Nucleus accumbens (tissue), 56 donors: ENCODE measurements at places on chromosomes 3 and 15.

DNA sequence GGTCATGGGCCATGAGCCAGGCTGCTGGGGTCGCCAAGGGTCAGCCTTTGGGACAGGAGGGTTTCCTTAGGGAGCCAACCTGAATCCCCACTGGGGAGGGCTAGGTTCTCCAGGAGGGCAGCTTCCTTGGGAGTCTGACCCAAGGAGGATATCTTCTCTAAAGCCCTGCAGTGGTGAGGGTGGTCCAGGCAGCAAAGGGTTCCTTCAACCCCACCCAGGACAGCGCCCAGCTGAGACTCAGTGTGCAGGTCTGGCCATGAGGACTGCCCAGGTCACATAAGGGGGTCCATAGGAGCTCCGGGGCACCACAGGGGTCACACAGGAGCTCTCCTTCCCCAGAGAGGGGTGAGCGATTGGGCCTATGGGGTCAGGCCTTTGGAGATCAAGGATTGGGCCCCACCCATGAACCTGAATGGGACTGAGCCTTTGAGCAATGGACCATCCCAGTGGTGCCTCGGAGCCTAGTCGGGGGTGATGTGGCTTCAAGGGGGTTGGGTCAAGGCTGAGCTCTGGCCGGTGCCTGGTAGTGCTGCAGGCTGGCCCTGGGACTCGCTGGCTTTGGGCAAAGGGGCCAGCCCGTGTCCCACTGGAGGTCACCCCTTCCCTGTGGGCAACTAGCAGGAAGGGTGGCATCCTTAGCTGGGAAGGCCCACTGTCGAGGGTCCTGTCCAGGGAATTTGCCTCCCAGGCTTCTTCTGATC, 216.5 kb downstream of the SNRPN start:
- no peak for DNase-seq

DNA sequence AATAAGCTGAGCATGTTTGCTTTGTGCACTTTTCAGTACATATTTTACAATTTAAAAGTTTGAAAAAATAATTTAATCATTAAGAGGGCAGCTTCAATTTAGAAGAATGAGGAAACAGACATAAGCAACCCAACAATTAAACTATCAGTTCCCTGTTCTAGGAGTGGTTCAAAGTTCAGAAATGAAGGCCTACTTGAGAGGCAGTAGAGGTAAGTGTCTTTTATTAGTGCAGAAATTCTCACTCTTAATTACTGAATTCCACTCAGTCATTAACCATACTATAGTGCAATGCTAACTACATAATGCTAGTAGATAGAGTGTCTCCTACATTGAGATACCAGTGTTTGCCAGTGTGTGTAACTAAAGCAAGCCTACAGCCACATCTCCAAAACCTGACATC, 73.1 kb downstream of the TNIK start:
- DNase-seq = no peak

DNA sequence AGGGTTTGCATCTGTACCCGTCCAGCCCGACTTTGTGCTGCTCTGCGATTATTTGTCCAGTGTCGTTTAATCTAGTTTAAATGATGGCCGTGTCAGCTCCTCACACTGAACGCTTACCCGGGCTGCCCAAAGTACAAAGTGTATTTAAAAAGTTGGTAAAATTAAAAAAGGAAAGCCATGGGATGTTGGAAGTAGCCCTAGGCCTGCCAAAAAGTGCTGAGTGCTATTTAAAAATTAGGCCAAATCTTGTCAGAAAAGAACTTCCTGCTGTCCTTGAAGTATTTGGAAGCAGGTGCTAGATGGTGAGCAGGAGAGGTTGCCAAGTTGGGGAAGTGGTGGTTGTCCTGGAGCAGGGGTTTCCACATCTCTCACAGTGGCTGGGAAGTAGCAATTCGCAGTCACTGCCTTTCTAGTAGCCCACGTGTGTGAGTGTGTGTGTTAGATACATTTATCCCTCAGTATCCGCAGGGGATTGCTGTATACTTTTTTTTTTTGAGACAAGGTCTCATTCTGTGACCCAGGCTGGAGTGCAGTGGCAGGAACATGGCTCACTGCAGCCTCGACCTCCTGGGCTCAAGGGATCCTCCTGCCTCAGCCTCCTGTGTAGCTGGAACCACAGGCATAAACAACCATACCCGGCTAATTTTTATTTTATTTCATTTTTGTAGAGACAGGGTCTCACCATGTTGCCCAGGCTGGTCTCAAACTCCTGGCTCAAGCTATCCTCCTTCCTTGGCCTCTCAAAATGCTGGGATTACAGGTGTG, 664 bp downstream of the PPCDC start:
- DNase-seq = no peak

GRCh38 chr3:172869784-172870518, 119.4 kb downstream of the ECT2 start:
- DNase-seq = no peak

DNA sequence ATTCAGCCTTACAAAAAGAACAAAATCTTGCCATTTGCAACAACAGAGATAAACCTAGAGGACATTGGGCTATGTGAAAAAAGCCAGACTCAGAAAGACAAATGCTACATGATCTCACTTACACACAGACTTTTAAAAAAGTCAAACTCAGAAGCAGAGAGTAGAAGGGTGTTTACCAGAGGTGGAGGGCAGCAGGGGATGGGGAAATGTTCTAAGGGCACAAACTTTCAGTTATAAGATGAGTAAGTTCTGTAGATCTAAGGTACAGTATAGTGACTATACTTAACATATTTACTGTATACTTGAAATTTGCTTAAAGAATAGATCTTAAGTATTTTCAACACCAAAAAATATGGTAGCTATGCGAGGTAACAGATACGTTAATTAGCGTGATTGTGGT, 3.0 kb downstream of the MYEF2 start:
- no peak for DNase-seq

DNA sequence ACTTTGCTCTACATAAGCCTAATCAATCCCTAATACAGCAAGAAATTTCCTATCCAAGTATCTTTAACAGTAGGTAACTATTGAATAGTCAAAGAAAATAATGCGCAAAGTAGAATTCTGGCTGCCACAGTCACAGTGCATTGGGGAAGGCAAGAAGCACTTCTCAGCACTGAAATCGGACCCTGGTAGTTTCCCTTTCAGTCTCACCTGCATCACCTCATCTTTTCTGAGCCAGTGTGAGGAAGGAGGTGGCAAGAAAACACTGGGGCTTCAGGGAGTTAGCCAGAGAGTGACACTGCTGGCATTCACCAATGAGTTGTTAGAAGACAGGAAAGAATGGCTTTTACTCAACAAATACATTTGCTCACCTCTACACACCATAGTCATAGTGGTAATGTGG, 8.3 kb downstream of the TRIM42 start:
- no peak for DNase-seq

DNA sequence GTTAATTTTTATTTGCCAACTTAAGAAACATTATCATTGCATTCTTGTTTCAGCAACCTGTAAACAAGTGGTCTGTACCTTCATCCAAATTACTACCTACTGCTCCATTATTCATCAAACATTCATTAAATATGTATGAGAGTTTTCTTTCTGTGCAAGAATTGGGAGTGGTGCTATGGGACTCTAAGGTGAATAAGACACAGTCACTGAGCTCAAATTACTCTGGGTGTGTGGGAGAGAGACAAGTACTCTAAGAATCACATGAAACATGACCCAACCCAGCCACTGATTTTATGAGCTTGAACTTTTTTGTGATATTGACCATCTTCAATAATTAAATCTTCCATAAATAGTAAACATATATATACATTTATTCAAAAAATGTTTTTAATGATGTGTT, 227.2 kb upstream of the TP63 start:
- DNase-seq = no peak

- no peak for DNase-seq
Measured at GRCh38 chr15:48089702-48090101, 31.1 kb upstream of the SLC24A5 start.

GRCh38 chr3:47423548-47424145, 42.8 kb downstream of the PTPN23 start:
- no peak for DNase-seq

DNA sequence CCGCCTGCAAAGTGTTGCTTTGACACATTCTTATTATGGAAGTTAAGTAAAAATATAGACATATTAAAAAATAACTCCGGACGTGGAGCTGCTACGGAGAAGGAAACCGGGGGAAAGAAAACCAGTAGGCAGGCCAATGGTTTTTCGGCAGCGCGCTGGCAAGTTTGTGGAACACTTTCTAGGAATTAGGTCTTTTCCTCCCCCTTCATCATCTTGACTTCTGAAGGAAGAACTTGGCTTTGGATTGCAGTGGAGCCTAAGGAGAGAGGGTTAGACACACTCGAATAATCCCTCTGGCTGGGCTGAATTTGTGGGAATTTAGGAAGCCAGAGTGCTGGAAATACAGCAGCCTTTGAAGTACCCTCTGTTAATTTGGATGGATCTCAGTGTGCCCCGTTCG, 317 bp downstream of the ROBO2 start:
- no peak for DNase-seq

- no peak for DNase-seq
Measured at GRCh38 chr3:17232442-17232841, 347.7 kb downstream of the PLCL2 start.

GRCh38 chr3:33441225-33441976, 1.2 kb upstream of the UBP1 start:
- no peak for DNase-seq

DNA sequence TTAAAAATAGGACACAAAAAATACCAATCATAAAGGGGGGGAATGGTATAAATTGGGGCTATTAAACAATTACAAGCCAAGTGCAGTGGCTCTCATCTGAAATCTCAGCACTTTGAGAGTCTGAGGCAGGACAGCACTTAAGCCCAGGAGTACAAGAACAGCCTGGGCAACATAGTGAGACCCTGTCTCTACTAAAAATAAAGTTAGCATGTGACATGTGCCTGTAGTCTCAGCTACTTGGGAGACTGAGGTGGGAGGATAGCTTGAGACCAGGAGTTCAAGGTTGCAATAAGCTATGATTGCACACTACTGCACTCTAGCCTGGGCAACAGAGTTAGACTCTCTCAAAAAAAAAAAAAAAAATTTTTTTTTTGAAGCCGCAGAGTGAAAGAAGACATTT, 23.8 kb upstream of the GABPB1 start:
- DNase-seq = no peak

DNA sequence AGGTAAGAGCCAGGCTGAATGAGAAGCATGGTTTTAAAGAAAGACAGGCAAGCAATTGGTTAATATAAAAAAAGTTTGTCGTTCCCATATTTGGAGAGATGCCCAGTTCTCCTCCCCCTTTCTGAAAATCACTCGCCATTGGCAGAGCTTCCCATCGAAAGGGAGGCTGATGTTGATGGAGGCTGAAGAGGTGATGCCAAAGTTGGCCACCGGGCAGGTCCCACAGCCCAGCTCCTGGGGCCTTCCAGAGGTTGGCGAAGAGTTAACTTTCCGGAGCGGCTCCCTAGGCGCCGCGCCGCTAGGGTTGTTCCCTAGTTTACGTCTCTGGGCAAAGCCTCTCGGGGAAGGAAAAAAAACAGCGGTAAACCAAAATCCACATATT, 793 bp downstream of the PCOLCE2 start:
- DNase-seq = no peak

DNA sequence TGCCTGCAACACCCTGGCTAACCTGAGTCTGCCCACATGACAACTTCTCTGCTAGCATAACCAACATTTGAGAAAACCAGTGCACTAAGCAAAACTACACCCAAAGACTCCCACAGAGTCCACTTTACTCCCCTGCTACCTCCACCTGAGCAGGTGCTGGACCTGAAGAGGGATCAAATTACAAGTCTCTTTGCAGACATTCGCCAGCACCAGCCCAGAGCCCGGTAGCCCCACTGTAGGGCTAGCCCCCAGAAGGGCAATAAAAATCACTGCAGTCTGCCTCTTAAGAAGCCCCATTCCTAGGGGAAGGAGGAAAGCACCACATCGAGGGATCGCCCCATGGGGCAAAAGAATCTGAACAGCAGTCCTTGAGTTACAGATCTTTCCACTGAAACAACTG, 472.2 kb downstream of the GRM7 start:
- no peak for DNase-seq

- no peak for DNase-seq
Measured at GRCh38 chr15:42150219-42150970, 6.0 kb downstream of the PLA2G4F start.

- no peak for DNase-seq
Measured at GRCh38 chr3:59836531-59836930, 786.7 kb upstream of the CFAP20DC start.

- no peak for DNase-seq
Measured at GRCh38 chr15:87038404-87038803, 958.7 kb downstream of the AGBL1 start.

GRCh38 chr3:42739401-42740158, 33.5 kb downstream of the CCDC13 start:
- DNase-seq = peak; percentile 86

DNA sequence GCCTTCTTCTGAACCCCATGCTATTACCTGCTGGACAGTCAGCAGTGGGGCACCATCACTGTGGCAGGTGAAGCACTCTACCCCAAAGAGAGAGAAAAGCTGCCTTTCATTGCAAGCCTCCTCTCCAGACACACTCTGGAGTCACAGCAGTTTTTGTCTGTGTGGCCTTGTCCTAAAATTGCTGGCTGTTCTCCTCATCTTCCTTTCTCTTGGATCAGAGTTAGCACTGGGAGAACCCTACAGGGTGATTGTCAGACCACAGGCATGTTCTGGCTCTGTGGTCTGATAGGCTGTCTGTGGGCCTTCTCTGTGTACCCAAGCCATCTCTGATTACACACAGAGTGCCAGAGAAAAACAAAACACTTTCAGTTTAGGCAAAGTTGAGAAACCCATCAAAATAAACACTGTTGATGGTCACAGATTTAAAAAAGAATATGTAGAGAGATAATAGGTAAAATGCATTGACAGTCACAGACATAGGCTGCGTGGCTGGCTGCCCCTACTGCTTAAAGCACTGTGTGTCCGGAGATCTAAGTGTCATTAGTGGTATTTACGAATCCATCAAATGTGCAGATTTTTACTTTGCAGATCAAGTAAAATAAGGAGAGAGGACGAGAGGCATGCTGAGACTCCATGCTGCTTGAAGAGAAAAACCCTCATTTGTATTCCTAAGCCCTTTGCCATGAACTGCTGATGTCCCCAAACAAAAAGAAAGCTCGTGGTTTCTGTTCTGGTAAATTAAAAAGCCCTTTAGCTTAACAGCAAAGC, 689.9 kb downstream of the TUSC7 start:
- DNase-seq = peak; percentile 12

DNA sequence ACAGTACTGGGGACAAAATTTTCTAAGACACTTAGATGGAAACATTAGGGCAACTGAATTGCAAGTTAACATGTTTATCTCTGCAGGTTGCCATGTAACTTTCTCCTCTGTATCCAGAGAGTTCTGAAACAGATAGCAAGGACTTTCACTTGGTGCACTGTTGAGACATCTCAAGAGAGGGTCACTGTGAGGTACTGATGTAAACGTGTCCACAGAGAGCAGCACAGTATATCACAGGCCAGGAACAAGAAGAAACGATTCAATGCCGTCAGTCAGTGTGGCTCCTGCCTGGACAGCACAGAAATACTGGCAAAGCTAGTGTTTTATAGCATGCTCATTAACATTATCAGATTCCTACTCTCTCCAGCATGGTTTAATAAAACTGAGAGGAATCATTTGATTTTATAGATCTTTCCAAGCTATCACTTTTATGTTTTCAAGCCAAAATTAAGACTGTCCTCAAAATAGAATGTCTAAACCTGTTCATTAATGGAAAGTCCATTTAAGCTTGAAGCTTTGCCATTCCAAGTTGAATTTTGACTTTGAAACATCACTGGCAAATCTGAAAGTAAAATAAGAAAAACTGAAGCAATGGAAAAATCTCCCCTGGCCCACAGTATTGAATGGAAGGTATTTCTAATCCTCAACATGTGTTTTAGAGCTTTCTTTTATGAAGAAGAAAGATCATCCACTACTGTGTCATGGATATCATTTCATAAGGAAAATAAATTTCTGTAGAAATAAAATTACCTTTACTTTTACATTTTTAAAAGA, 102.7 kb downstream of the IMPG2 start:
- no peak for DNase-seq

- DNase-seq = no peak
Measured at GRCh38 chr3:35654476-35654875, 15.2 kb downstream of the ARPP21 start.
